ENCODE measurements at places on chromosomes 3 and 15.

DNA sequence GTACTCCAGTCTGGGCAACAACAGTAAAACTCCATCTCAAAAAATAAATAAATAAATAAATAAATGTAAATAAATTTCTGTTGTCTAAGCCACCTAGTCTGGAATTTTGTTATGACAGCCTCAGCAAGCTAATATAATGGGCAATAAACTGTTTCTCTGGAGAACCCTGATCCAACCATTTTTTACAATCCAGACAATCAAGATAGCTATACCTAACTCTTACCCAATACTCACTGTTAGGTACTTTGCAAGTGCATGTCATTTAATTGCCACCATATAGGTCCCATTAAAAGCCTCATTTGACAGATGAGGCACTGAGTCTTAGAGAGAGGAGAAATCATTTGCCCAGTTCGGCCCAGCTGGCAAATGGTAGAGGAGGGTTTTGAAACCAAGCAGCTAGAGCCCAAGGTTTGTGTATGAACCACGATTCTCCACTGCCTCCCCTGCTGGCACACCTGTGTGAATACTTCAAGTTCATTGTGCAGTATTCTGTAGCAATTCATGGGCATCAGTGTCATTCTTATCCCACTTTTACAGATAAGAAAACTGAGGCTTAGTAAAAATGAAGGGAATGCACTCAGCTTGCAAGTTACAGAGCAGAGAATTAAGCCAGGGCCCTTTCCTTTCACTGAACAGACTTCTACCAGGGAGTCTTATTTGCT is 107.0 kb upstream of the UBE2E1 start:
- no peak for DNase-seq

DNA sequence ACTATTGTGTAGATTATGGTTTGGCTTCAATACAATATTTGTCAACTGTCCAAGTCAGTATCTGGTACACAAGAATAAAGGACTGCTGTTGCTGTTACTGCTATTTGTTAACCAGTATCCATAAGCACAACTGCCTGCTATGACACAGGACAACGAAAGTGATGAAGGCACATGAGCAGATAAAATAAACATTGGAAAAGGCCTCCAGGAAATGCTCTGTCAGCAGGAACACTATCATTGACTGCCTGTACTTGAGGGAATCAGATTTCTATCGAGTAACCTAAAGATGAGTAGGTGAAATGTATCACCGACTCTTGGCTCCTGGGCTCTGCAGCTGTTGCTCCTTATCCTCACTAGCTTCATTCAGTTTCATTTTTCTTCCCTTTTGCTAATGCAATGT is 56.5 kb downstream of the FMN1 start:
- no peak for DNase-seq

DNA sequence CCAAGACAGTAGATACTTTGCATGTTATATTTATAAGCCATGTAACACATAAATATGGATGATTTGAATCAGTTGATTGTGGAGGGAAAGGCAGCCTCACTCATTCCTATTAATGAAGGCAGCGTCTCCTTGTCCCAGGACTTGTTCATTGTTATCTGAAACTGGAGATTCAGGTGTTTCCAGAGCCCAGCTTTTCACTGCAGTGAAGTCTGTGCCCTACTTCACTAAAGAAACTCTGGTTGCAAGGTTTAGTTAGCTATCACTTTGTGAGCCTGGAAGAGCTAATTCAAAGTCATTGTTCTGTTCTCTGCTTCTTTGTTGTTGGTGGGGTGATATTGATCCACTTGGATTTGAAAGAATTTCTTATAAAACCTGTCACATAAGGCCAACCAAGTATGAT is 9.8 kb downstream of the NR2C2 start:
- DNase-seq: no peak

DNA sequence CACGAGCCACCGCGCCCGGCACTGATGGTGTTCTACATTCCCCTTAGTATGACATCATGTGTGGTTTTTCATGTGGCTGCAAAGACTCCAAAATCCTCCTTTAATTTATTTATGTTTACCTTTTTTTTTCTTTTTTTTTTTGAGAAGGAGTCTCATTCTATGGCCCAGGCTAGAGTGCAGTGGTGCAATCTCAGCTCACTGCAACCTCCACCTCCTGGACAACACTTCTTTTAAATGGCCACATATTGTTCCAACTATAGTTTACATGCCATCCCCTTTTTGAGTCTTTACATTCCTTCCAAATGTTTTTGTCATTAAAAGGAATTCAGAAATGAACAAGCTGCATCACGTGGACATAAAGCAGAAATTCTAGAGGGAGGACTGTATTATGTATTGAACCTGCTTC is 10.3 kb upstream of the CDV3 start:
- no peak for DNase-seq

DNA sequence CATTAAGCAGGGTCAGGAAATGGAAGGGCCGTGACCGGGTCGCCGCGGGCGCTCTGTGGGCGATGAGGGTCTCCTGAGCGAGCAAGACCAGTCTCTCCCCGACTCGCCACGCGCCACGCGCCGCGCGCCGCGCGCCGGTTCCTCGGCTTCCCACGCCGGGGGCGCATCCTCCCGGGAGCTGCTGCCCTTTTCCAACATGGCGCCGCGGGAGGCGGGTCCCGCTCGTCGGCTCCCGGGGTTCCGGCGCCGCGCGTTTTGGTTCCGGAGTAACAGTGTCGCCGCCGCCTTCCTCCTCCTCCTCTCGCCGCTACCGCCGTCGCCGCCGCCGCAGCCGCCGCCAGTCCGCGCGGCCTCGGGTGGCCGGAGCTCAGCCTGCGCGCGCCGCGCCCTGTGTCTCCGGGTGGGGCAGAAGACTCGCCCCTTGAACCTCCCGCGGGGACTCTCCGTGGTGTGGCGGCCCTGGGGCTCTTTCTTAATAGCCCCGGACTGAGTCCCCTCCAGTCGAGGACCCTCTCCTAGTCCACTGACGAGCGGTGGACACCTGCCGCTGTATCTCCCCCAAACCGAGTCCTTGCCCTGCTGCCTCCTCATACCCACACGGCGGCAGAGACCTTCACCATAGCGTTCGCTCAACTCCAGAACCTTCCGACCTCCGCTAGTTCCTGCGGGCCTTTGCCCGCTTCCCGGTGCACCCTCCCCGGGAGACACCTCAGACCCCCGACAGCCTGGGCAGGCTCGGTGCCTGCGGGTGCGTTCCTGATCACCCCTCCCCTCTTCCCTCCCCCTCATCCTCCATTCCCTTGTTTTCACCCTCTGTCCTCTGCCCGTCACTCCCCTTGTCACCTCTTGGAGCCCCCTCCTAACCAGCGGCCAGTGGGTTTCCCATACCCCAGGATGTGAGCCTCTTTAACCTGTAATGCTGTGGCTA is at the start of gene MAP2K5:
MAP2K5 (plus strand) TSS at position 284 of the 928 bp plus-strand sequence; CDS start at position 917, 633 bp downstream.
- DNase-seq: no peak

DNA sequence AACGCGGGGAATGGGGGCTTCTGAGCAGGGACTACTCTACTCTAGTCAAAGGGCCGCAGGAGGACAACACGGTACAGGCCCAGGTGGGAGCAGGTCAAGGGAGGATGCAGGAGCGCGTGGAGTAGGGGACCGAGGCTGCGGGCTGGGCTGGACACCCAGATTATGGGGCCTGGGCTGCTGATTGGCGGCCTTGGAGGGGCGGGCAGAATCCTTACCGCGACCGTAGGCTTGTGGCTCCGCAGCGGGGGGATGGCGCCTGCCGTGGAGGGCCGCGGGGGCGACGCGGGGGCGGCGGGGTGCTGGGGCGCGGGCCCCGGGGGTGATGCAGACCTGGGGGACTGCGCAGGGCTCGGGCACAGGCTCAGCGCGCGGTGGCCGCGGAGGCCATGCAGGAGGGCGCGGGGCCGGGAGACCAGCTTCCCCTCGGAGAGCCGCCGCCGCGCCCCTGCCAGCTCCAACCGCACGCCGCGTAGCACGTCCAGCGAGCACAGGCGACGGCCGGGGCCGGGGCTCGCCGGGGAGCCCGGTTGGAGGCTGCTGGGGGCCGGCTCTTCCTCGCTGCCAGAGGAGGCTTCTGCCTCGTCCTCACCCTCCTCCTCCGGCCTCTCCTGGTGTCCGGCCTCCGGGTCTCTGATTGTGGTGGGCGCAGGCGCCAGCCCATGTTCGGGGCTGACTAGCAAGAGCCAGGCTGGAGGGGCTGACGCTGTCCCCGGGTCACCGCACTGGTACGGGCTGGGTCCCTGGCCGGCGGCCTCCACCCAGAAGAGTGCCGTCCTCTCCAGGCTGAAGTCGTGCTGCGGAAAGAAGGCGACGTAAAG is 12.9 kb downstream of the UBAP1L start:
- no peak for DNase-seq

DNA sequence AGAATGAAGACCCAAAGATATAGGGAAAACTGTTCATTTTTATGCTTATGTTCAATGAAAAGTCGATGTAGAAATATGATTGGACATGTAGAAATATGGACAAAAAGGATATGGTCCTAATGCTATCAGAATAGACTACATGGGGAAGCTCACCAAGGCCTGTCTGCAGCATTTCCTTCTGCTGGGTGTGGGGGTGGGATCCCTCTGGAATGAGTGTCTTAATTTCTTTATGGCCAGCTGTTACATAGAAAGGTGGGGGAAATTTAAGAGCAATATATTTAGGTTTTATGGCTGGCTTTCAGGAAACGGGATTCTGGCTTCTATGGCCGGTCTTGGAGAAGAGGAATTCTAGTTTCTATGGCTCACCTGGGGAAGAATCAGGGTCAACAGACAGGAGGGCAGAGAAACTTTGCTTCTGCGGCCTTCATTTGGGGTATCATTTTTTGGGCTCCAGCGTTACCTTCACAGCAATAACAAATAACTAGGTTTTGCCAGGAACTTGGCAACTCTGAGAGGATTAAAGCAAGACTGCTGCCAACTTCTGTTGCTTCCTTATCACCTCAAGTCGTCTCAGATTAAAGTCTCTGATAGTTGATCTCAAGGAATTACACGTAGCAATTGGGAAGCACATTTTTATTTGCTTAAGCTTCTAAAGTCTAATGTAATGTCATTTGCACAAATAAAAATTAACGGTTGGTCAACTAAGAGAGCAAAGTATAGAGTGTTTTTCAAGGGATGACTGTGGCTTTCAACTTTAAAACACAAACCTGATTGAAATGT is 57.0 kb upstream of the GATM start:
- no peak for DNase-seq

- DNase-seq: no peak
Observed at GRCh38 chr3:24614359-24614758, 119.7 kb upstream of the THRB start.

- DNase-seq: no peak
Observed at GRCh38 chr3:166425900-166426611, 588.8 kb upstream of the BCHE start.

DNA sequence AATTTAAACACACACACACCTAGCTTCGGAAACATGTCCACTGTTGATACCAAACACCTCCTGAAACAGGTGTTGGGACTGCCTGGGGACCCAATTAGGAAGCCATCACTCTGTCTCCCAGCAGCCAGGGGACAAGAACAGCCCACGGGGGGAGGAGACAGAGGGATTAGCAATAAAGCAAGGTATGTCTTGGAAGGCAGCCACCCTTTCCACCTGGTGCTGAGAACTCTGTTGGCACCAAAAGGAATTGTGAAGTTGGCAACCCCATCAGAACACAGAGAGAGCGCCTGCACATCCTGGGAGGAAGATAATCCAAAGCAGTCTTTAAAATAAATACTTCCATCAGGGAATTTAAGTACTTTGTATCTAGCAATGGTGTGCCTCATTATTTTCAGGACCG is 111.0 kb downstream of the ADAMTS17 start:
- no peak for DNase-seq

DNA sequence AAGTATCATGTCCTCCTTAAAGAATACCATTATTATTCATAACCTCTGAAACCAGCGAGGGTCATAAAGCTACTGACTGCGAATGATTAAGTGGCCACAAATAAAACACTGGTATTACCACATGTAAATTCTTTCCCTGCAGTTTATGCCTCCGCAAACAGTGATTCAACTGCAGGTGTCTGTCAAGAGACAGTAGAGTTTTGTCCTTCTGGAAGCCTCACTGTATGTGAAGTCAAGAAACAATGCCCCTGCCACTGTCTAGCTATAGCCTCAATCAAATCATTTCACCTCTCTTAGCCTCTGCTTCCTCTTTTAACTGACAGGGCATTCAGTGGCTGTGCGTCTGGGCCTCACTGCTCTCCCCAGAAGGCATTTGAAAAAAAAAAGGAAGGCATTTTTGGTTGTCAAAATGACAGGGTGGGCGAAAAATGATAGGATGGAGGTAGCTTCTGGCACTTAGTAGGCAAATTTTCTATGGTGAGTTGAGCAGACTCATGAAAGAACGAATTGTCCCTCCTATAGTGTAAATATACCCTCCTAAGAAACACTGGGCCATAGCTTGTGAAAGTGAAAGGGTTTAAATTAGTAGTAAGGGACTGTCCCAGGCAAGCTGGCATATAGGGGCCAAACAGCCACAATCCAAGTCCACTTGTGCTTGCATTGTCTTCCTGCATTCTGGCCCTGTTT is 66.7 kb downstream of the FILIP1L start:
- DNase-seq: peak; percentile 87

DNA sequence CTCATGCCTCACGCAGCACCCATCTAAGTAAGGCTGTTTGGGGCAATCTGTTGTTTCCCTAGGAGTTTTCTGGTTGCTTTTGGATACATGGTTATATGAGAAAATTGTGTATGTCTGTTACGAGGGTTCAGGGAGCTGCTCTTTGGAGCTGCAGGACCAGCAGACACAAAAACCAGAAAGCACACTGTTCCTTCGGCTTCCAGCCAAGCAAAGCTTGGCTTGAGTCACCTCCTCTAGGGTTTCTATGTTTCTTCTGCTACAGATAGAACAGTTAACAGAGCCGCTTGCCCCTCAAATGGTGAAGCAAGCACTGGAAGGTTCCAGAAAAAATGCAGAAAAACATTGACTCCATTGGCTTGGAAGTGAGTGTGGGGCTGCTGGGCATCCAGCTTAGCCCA is 49.2 kb upstream of the CTDSPL start:
- no peak for DNase-seq

DNA sequence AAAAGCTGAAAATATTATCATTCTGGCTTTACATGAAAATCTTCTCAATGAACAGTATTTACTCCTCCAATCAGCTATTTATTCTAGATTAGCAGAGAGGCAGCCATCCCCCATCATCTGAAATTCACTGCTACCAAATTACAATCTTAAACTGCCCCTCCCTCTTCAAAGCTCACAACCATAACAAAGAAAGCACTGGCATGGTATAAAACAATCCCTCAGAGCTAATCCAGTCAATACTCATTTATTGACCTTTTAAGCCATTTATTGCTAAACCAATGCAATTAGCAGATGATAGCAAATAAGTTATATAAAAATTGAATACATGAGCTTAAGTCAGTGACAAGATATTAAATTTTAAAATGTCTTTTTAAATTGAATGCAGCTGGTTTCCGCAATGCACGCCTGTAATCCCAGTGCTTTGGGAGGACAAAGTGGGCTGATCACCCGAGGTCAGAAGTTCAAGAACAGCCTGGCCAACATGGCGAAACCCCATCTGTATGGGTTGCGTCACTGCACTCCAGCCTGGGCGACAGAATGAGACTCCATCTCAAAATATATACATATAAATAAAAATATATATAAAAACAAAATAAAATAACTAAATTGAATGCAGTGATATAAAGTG is 12.1 kb downstream of the SLC4A7 start:
- DNase-seq: no peak

GRCh38 chr3:51929420-51930003 is 12.2 kb downstream of the RRP9 start:
- no peak for DNase-seq

GRCh38 chr3:89740881-89741177 is 633.4 kb downstream of the EPHA3 start:
- DNase-seq: peak; percentile 7
